Ovary (tissue), 10 donors: ENCODE measurements at places on chromosomes 6 and 20. TPM values are rescaled to one million over a fixed set of nuclear protein-coding genes. Genes with fewer than 3 reads are reported as not detected.

DNA sequence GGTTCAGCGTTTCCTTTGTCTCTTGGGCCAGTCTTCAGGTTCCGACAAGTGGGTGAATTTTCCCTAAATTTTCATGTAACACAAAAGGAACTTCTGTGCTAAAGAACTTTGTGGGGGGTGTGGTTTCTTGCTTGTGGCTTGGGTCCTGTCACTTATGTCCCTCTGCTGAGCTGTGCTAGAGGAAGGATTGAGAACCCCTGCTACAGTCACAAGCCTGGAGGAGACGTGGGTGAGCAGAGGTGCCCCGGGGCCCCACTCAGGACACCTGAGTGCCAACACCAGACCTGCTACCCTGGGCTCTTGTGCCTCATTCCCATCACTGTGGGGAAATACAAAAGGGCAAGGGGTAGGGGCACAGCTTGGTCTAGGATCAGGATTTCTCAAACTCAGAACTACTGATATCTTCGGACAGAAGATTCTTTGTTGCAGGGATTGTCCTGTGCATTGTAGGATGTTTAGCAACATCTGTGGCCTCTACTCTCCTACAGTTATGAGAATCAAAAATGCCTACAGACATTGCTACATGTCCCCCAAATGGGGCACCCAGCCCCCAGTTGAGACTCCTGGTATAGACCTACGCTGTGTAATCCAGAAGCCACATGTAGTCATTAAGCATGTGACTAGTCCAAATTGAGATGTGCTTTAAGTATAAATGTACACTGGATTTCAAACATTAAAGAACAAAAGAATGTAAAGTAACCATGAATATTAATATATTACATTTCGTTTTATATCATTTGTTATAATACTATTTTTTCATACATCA is 128.7 kb downstream of the LY86 start:
- H3K4me1 ChIP-seq: peaks cover 4% of the 10 kb centered on the region
- H3K27ac ChIP-seq: no peak overlapping the region
- H3K27me3 ChIP-seq: no peaks in the 10 kb centered on the region
- H3K36me3 ChIP-seq: no peaks in the 10 kb centered on the region
- H3K4me3 ChIP-seq: no peak overlapping the region

DNA sequence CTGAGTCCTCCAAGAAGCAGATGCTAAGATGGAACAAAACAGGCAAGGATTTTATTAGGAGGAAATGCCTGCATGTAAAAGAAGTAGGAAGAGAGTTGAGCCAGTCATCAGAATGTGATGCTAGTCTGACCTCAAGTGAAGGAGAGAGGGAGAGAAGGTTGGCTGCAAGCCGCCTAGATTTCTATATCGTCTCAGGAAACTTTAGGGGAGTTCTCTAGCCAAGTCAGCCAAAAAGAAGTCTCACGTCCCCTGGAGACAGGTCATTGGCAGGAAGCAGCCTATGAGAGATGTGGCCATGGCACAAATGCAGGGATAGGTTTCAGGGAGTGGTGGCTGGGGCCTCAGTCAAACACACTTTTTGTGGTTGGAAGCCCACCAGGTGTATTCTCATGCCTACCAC is 378.0 kb downstream of the CD109 start:
- no peaks in the 10 kb centered on the region for H3K4me1 ChIP-seq
- no peak for DNase-seq
- no peaks in the 10 kb centered on the region for H3K27me3 ChIP-seq
- H3K27ac ChIP-seq: no peak overlapping the region
- no peaks in the 10 kb centered on the region for H3K36me3 ChIP-seq

DNA sequence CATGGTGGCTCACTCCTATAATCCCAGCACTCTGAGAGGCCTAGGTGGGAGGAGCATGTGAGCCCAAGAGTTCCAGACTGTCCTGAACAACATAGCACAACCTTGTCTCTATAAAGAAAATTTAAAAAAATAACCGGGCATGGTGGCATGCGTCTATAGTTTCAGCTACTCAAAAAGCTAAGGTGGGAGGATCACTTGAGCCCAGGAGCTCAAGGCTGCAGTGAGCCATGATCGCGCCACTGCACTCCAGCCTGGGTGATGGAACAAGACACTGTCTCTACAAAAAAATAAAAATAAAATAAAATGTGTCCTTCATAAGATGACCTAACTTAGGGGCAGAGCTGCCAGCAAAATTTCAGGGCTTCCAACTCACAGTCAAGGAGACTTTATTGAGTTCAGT is 12.6 kb downstream of the ID4 start:
- H3K36me3 ChIP-seq: no peaks in the 10 kb centered on the region
- no peak for DNase-seq
- H3K27ac ChIP-seq: no peak overlapping the region
- H3K27me3 ChIP-seq: no peaks in the 10 kb centered on the region
- peaks cover 2% of the 10 kb centered on the region for H3K4me1 ChIP-seq

- H3K27me3 ChIP-seq: no peaks in the 10 kb centered on the region
- peaks cover 3% of the 10 kb centered on the region for H3K4me1 ChIP-seq
- H3K36me3 ChIP-seq: no peaks in the 10 kb centered on the region
- H3K4me3 ChIP-seq: no peak overlapping the region
- DNase-seq: no peak
These were observed 14.7 kb downstream of the CLDN20 start for GRCh38 chr6:155278319-155279049.

DNA sequence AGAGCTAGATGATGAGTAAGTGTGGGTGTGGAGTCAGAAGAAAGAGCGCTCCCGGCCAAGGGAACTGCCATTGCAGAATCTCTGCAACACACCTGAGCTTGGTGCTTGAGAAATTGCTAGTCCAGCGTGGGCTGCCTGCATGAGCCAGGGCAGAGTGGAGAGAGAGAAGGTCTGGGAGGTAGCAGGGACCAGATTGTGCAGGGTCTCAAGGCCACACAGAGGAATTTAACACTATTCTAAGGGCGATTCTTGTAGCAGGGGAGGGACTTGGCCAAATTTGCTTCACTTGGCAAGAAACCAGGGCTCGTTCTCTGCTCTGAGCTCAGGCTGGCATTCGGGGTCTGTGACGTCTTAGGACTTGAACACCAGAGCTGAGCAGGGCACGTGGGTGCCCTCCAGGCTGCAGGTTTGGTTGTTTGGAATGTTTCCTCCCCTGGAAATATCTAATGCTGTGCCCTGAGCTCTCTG is 53.5 kb downstream of the BCAS4 start:
- peaks cover 14% of the 10 kb centered on the region for H3K4me1 ChIP-seq
- no peak overlapping the region for H3K4me3 ChIP-seq
- H3K27ac ChIP-seq: no peak overlapping the region

GRCh38 chr6:15829156-15829555 is 166.3 kb upstream of the DTNBP1 start:
- no peaks in the 10 kb centered on the region for H3K4me1 ChIP-seq
- DNase-seq: no peak
- no peak overlapping the region for H3K4me3 ChIP-seq
- H3K27ac ChIP-seq: no peak overlapping the region
- H3K27me3 ChIP-seq: no peaks in the 10 kb centered on the region
- no peaks in the 10 kb centered on the region for H3K36me3 ChIP-seq

DNA sequence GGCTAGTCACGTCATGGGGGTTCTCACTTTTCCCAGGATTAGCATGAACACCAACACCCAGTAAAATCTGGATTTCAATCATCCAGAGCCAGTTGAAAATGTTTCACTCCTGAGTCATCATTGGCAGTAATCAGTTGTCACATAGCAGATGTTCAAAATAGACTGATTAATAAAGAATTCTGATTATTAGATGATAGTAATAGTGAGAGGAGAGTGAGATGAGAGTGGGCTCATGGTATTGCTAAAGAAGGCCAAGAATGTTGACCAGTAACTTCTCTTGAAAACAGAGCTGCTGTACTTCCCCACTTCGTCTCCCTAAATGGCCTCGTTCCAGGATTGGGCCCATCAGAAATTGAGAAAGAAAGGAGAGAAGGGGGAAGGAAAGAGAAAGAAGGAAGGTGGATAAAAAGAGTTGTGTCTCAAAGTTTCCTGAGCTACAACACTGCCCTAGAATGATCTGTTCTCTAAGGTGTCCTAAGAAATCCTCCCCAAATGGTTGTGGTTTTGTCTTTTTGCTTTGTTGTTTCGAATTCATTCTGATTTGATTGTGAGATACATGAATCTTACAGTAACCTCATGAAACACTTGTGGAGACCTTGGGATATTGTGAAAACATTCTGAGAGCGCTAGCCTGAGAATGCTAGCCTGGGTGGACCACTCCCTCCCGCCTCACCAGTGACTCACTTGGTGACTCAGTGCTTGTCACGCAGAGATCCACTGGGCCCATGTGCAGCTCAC is 502.2 kb upstream of the JARID2 start:
- H3K36me3 ChIP-seq: no peaks in the 10 kb centered on the region
- no peak overlapping the region for H3K4me3 ChIP-seq
- H3K27ac ChIP-seq: no peak overlapping the region
- no peaks in the 10 kb centered on the region for H3K4me1 ChIP-seq

GRCh38 chr6:81763968-81764367 is 11.5 kb upstream of the TENT5A start:
- H3K27me3 ChIP-seq: no peaks in the 10 kb centered on the region
- no peak for DNase-seq
- no peaks in the 10 kb centered on the region for H3K36me3 ChIP-seq
- peaks cover 3% of the 10 kb centered on the region for H3K4me1 ChIP-seq
- H3K4me3 ChIP-seq: no peak overlapping the region
- H3K27ac ChIP-seq: no peak overlapping the region

Gene ADGRG6
- total RNA-seq: 5.8 TPM

Gene SMIM29
- 15.9 TPM for total RNA-seq

Gene IP6K3
- total RNA-seq: 0.43 TPM

Gene WFDC10B
- total RNA-seq: not detected
